GM06990 (cell line): ENCODE measurements at places on chromosomes 11 and 22.

- DNase-seq, result no peak
These were observed 3.3 kb upstream of the SCARF2 start for GRCh38 chr22:20440637-20441591.

GRCh38 chr11:24714601-24715000, 217.7 kb downstream of the LUZP2 start:
- DNase-seq, result no peak

GRCh38 chr11:117610901-117611300, 186.1 kb downstream of the DSCAML1 start:
- DNase-seq, result no peak

DNA sequence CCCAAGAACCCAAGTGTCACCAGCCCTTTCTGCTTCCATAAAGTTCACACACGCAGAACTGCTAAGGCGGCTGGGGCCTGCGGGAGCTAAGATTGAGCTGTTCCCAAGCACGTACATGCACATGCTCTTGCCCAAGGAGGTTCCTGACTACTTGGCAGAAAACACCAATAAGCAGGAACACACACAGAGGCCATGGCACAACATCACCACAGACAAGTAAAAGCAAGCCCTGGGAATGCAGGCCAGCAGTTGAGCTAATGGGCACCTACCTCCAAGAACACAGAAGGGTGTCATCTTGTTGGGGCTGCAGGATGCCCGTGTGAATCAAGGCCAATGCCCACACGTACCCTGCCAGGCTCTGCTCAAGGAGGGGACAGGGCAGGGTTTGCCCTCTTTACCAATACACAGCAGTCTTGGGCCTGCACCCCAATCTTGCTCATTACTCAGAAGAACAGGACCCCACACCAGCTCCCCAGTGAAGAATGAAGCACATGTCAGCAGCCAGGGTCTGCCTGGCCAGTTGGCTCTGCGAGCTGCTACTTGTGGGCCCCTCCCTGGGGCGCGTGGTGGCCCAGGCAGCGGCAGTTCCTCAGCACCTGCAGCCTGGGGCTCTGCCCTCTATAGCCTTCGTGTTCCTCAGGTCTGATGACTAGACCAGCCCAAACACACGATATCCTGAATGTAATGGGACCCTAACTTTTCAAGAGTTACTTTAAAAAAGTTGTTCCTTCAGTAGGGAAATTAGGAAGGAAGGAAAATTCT, 32.3 kb upstream of the CYP2D6 start:
- no peak for DNase-seq

DNA sequence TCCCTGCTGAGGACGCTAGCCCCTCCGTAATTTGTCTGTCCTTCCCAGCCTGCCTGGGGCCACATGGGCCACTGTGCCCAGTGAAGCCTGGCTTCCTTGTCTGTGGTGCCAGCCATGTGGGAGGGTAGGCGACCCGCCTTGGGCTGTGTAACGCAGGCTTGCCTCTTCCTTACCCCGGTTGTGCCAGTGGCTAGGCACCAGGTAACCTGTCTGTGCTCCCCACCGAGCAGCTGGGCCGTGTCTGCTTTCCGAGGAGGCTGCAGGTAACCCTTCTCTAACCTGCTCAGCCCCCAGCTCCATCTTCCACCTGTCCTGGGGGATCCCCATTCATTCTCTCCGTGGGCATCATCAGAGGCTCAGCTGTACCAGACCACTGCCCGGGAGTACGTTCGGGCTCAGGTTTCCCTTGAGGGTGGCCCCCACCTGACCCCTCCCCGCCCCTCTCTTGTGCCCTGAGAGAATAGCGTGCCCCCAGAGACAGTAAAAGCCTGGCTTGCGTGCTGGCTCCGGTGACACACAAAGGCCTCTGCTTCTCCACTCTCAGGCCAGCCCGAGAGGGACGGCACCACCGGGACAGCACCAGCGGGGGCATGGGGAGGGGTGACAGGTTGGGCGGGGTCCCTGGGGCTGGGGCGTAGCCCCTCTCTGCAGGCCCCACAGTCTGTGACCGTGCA, 79.1 kb downstream of the CDKN1C start:
- DNase-seq, result no peak

DNA sequence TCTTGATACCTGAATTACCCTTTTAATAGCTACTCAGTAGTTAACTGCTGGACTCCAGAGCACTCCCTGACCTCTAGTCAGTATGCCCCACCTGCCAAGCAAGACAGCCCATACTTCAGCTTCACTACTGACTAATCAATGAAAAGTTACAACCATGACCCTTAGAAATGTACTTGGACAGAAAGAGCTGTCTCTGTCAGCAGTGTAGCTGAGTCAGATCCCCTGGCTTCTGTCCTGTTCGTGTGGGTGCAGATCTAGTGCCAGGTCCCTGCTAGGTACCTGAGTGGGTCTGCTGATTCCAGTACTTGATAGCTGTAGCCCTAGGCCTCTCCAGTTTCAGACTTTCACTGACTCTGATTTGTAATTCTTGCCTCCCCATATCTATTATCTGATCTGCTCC, 265.8 kb upstream of the POU2AF2 start:
- no peak for DNase-seq

GRCh38 chr11:16604794-16605388, 133.6 kb upstream of the C11orf58 start:
- DNase-seq, result no peak

DNA sequence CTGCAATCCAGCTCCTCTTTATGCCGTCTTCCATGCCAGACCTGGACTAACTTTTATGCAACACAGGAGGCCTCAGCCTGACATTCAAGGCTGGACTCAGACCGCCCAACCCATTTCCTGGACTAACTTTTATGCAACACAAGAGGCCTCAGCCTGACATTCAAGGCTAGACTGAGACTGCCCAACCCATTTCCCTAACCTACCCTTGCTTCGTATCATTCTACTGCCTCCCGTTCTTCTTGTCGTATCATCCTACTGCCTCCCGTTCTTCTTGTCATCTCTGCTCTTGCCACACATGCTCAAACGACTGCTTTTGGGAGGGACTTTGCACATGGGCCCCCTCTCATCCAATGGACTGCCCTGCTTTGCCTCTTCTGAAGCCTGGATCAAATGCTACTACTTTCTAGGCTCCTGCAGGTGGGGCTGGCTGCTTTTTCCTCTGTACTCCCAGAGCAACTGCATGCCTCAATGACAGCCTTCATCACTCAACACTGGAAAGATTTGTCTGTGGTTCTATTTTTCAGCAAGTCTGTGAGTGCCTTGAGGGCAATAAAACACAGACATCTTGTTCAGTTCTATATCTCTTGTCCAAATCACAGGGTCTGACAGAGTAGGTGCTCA, 7.8 kb downstream of the TBC1D10A start:
- DNase-seq, result no peak

GRCh38 chr11:115653076-115653475, 148.9 kb upstream of the CADM1 start:
- no peak for DNase-seq

GRCh38 chr22:21719024-21719423, 16.6 kb downstream of the YPEL1 start:
- DNase-seq, result no peak

- DNase-seq, result no peak
These were observed 158.9 kb upstream of the MTNR1B start for GRCh38 chr11:92810423-92811064.

DNA sequence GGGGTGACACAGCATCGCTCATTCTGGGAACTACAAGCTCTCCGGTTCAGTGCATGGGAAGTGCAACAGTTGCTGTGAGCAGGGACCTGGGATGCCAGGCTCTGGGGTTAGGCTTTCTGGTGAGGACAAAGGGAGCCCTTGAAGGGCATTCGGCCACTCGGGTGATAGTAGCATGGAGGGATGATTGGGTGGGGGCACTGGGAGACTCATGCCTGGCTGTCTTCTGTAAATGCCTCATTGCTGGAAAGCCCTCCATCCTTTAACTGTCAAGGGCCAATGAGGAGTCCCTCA, 9.9 kb downstream of the OAF start:
- no peak for DNase-seq

DNA sequence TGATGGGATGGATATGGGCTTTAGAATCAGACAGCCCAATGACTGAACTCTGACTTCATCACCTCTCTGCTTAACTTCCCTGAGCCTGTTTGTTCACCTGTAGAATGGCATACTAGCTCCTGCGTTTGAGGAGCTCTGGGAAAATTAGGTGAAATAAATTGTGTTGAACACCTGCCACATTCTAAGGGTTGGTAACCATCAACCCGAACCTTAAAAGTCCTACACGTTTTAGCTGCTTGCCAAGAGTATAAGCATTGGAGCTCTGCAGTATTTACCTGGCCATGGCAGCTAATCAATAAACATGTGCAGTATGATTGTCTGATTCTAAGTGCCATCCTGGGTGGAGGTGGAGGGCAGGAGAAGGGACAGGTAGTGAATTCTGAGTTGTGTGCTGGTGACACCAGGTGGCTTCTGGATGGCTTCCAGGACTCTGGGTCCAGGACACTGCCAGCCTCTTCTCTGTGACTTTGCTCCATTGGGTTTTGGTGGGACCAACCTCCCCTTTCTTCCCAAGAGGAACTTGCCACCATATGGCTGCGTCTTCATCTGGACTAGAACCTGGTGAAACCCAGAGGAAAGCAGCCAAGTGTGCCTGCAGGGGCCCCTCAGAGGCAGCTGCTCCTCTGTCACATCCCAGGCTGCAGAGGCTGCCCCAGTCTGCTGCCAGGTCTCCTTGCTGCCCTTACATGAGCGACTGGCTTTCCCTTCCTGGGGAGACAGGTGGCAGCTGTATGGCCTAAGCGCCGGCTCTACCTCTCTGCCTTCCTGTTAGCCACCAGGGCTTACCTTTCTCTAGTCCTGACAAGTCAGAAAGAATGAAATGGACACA, 85.6 kb downstream of the CACNG2 start:
- no peak for DNase-seq

DNA sequence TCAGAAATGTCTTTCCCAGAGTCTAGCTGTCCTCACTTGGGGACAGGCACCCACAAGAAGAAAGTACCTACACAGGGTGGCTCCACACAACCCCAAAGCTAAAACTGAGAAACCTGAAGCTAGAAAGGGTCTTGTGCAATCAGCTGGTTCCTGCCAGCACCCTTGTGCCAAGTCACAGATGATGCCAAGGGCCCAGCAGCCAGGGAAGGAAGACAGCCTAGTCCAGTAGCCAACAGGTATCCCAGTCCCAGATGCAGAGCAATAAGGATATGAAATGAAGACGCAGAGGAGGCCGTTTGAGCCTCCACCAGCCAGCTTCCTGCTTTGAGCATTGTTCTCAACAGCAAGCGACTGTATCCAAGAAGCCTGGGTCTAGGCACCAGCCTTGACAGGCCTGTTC, 6.1 kb downstream of the PLEKHA7 start:
- DNase-seq, result no peak

GRCh38 chr11:44928144-44928543, 22.5 kb downstream of the TP53I11 start:
- DNase-seq, result no peak

DNA sequence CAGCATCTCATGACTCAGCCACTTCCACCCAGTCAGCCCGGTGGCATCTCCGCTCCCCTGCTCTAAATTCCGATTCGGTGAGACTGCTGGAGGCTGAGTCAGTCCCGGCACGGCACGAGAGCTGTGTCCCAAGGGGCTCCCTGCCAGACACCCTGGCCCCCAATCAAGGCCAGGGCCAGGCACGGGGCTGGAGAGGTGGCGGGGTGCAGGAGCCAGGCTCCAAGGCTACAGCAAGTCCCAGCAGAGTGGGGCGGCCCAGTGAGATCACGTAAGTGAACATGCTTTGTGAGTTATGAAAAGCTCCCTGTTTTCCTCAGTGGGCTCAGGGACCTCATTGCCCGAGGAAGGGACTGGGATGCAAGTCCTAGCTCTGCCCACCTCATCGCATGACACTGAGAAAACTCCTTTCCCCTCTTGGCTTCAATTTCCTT, 3.0 kb downstream of the C11orf68 start:
- no peak for DNase-seq

DNA sequence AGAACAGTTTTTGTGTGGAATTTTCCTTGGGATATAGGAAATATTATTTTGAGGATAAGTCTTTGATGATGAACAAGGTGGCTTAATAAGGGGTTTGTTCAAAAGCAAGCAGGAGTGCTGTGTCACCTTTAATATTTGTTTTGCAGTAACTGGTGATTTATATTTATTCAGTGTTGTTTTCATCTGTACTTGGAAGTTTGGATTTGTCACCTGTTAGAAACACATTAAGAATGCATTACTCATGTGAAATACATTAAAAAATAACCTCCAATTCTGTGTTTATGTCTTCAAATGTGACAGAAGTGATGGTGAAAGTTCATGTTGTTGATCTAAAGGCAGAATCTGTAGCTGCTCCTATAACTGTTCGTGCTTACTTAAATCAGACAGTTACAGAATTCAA, 70.5 kb downstream of the DKK3 start:
- DNase-seq, result no peak

GRCh38 chr11:124861670-124862069, 3.6 kb upstream of the ROBO3 start:
- DNase-seq, result no peak

DNA sequence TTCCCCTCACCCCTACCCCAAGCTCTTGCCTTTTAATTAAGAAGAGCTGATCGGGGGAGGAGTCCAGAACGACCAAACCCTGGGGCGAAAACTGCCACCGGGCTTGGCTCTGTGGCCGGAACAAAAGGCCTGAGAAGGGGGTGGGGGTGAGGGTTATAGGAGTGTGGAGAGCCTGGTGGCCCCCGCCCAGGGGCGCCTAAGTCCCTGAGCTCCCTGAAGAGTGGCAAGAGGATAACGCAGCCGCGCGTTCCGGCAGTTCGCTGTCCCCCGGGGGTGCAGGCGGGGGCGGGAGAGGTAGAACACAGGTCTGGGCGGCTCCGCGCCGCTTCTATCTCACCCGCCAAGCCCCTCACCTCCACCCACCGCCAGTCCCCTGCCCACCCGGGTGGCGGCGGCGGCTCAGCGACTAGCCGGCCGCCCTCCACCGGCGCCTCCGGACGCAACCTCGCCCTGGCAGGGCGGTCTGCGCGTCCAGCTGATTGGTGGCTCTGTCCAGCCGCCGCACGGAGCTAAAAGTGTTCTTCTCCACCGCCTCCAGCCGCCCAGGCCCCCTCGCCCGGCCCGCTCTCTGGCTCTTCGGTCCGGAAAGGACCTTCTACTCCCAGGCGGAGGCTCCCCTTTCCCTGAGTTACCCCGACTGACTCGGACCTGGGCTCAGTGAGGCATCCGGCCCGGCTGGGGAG, 18.7 kb upstream of the BDNF start:
- no peak for DNase-seq

GRCh38 chr22:36505998-36506635, 723 bp downstream of the FOXRED2 start:
- no peak for DNase-seq

DNA sequence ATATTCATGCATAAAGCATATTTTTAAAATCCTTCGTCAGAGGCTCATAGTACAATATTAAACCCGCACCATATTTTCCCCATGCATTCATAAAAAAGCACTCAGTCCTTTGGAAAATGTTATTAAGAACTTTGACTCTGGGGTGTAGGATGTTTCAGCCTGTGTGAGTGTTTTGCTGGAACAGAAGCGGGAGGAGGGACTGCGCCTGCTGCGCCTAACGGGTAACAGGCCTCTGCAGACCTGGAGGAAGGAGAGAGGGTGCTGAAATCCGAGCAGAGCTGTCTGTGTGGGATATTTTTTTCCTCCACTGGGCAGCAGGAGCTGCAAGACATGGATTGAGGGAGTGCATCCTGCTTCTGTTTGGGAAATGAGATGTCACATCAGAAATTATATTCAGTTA, 483.0 kb downstream of the BRD1 start:
- DNase-seq, result no peak

GRCh38 chr11:10579700-10580099, 11.2 kb upstream of the LYVE1 start:
- no peak for DNase-seq
